ENCODE measurements at places on chromosomes 4 and X.

- no peak for DNase-seq
Measured at GRCh38 chr4:144300616-144301015, 160.1 kb upstream of the GYPA start.

DNA sequence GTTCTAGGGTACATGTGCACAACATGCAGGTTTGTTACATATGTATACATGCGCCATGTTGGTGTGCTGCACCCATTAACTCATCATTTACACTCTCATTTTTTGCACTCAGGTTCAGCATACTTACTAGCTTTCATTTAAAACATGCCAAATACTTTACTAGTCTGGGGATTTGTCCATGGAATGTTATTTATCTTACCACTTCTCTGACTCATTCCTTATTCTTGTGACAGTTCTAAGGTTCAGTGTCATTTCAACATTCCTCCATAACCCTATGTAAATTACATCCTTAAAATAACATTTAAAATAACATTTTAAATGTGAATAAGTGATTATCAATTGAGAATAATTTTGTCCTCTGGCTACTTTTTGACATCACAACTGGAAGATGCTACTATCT, 19.5 kb upstream of the SYTL5 start:
- DNase-seq: no peak

DNA sequence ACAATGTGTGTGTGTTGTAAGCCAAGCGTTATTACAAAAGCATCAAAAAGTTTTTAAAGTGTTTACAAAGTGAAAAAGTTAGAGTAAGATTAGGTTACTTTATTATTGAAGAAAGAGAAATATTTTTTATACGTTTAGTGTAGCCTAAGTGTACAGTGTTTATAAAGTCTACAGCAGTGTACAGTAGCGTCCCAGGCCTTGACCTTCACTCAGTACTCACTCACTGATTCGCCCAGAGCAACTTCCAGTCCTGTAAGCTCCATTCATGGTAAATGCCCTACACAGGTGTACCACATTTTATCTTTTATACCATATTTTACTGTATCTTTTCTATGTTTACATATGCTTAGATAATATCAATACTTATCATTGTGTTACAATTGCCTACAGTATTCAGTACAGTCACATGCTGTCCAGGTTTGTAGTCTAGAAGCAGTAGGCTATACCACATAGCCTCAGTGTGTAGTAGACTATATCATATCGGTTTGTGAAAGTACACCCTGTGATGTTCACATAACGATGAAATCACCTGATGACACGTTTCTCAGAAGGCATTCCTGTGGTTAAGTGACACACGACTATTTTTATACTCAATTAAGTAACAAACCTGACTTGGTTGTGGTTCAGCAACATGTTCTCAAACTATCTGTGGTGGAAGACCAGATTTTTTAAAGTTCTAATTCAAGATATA, 152.0 kb upstream of the EDNRA start:
- no peak for DNase-seq

DNA sequence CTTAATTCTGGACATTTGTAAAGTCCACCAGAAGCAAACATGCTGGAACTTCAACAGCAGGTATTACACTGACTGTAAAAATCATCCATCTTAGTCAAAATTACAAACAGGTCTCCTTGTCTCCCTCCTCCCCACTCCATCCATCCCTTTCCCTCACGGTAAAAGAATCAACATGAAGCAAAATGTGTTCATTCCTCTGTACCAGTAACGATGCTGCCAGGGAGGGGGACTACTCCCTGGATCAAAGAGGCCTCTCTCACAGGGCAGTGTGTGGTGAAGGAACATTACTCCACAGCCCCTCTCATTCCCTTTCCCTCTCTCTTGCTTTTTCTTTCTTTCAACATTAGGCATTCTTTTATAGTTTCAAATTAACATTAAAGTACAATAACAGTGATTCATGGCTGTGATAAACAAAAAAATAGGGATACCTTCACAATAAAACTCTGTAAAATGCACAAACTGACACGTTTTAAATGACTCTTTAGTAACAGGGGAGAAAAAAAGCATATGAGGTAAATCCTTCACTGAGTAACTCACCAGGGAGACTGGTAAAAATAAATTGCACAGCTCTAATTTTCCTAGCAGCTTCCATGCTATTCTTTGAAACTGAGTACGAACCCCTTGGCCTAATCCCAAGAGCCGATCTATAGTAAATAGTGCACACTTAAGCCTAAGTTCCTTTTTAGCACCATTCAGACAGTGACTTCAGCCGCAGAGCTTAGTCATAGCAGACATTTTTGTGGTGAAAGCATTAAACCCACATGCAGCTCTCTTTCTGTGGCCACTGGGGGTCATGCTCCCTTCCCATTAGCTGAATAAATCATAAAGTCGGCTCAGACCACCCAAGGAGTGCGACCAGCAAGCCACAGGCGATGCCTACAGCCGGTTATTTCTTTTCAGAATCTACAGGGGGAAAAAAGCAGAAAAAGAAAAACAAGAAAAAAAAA, 215.6 kb upstream of the GYPA start:
- peak; percentile 36 for DNase-seq

GRCh38 chr4:163624727-163625126, 130.2 kb downstream of the TMA16 start:
- no peak for DNase-seq

- no peak for DNase-seq
Measured at GRCh38 chrX:41293269-41293668, 40.7 kb upstream of the DDX3X start.

GRCh38 chr4:99642725-99643489, 14.7 kb downstream of the C4orf54 start:
- peak; percentile 14 for DNase-seq

DNA sequence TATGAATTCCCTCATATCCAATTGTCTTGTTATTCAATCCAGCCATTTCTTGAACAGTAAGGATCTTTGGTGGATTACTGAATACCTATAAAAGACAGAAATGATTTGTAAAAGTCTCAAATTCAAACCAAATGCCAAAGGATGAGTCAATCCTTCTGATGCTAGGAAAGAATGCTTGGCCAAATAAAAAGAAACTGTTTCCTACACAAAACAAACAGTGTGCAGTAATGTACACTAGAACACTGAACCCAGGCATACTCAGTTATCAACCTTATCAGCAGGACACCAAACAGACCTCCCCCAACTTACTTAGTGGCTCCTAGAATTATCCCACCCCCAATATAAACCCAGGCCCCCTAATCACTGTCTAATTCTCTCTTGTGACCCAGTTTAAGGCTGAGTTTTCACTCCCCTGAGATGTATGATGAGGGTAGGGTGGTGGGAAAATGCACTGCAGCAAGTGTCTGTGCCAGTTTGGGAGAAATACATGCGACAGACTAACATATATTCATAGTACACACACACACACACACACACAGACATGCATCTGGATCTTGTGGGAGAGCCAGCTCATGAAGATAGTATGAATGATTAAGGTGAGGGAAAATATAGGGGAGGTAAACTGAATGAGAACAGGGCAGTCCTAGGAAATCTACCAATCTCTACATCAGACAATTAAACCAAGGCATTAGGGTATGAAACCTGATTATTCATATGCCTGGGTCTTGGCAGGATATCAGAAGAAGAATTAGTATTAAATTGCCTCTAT, 35.0 kb downstream of the CLDN2 start:
- no peak for DNase-seq

DNA sequence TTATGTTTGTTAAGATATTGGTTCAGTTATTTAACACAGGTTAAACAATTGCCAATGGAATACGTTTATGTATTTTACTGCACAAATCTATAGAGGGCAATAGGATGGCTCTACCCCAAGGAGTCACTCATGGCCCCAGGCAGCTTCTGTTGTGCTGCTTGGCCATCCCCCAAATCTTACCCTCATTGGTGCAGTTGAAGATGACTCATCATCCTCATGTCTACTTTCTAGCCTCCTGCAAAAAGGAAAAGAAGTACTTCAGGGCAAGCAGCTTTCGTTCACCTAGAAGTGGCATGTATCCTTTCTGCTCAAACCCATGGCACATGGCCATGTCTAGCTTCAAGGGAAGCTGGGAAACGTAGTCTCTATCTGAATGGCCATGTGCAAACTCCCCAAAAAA, 14.2 kb downstream of the PHOX2B start:
- no peak for DNase-seq

- DNase-seq: no peak
Measured at GRCh38 chr4:184346682-184347081, 127.7 kb downstream of the IRF2 start.

- no peak for DNase-seq
Measured at GRCh38 chr4:69147334-69147733, 51.1 kb downstream of the UGT2B7 start.

GRCh38 chr4:180641495-180641894, 1601.7 kb upstream of the TENM3 start:
- DNase-seq: no peak

DNA sequence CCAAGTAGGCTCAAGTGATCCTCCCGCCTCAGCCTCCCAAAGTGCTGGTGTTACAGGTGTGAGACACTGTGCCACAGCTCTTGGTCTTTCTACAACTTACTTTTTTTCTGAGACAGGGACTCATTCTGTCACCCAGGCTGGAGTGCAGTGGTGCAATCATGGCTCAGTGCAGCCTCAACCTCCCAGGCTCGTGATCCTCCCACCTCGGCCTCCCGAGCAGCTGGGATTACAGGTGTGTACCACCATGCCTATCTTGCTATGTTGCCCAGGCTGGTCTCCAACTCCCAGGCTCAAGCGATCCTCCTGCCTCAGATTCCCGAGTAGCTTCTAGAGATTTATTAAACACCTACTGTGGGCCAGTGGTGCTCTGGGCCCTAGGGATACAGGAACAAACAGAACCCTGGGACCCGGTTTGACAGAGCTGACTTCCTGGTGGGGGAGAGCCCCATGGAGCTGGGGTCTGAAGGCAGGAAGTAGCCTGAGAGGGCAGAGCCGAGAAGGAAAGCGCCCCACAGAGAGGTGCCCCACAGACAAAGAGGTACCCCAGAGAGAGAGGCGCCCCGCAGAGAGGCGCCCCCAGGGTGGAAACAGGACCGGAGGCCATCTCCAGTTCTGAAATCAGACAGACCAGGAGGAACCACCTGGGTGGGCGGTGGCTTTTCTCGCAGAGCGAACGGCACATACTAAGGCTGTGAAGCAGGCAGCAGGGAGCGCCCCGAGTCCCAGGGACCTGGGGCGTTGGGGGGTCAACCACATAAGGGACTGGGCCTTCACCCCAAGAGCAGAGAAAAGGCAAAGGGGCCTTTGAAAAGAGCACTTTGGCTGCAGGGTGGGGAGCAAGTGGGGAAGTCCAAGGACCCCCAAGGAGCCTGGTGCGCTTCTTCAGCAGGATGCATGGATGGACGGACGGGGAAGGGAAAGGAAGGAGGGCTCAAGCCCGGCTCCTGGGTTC, 5.0 kb downstream of the IRAK1 start:
- no peak for DNase-seq

GRCh38 chrX:41602816-41603345, 85.9 kb upstream of the GPR34 start:
- DNase-seq: no peak

DNA sequence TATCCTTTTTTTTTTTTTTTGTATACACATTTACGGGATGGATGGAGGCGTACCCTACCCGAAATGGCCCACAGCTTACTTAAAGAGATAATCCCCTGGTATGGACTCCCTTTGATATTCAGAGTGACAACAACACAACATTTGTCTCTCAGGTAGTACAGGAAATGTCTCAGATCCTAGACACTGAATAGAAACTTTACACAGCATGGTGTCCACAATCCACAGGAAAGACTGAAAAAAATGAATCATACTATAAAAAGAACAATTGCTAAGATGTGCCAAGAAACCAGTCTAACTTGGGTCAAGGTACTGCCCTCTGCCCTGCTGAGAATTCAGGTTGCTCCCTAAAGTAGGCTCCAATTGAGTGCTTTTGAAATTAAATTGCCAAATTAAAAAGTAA, 100.8 kb upstream of the LANCL3 start:
- DNase-seq: no peak

DNA sequence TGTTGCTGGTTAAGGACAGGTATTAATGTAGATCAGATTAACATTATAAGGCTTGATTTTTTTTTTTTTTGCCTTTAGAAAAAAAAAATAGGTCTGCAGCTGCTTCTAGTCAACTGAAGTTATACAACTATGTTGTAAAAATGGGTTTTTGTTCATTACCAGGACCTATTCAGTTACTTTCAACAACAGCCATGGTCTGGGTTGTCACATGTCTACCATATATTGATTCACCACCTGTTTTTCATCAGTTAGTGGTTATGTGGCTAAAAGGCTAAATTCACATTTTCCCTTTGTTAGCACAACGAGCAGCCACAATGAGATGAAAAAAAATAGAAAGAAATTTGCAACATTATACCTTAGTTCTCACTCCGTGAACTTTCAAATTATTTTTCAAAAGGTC, 45.5 kb downstream of the GLRB start:
- DNase-seq: no peak

DNA sequence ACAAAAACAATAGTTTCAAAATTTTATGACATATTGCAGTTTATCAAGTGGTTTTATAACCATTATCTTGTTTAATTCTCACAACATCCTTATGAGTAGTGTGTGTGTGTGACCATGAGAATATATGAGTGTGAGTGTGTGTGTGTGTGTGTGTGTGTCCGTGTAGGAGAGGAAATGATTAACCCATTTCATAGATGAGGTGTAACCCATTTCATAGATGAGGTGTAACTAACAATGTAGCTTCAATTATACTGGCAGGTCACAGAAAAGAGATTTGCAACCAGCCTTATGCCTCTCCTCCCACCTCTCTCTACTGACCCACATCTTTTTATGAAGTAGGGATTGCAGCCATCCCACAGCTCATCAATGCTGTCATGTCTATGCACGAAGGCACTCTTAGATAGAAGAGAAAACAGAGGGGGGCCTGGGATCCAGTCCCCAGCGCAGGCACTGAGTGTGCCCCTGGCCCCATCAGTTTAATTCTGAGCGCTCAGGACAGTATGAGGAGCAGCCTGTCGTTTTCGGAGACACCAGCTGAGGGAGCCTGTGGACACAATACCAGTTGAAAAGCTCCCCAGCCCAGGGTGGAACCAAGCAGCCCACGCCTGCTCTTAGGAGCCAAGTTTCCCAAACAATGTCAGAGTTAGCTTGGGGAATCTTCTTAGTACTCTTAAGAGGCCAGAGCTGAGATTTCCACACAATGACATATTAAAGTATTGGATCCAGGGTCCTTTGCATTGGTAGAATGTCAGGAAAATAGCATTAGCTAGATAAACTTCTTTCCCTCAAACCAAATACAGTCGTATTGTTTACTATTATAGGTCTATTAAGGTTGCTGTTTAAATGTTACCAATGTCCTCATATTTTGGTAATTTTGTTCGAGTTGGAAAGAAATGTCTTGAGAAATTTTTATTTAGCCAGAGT, 88.6 kb downstream of the PALLD start:
- peak; percentile 71 for DNase-seq
